ENCODE measurements at places on chromosomes 11 and 22.
A peak's percentile ranks its signal among the peaks of the same experiment; 100 is the strongest.

DNA sequence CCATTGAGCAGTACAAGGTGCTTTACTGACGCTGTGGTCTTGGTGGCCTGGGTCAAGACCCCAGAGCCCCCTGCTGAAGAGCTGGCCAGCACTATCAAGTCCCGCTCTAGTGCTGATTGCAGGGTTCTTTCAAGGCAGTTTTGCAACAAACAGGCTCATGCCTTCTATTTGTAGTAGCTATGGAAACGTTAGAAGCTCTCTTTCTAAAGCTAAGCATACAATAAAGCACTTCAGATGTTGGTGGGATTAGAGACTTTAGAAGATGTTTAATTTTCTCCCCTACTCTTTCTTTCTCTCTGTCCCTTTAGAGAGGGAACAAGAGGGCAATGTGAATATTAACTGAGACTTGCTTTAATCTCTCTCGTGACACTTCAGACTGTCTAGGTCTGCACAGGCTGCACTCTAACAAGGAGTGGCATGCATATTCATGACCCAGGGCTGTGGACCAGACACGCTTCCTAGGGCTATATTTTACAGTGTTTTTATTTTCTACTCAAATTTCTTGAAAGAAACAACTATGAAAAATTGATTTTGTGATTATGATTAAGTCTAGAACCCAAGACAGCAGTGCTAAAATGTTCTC is 138.6 kb downstream of the WNT7B start:
- DNase-seq, result no peak

- no peak for DNase-seq
Observed at GRCh38 chr11:2817431-2817830, 68.1 kb downstream of the CDKN1C start.

GRCh38 chr11:83057721-83058120 is 14.0 kb downstream of the RAB30 start:
- no peak for DNase-seq

DNA sequence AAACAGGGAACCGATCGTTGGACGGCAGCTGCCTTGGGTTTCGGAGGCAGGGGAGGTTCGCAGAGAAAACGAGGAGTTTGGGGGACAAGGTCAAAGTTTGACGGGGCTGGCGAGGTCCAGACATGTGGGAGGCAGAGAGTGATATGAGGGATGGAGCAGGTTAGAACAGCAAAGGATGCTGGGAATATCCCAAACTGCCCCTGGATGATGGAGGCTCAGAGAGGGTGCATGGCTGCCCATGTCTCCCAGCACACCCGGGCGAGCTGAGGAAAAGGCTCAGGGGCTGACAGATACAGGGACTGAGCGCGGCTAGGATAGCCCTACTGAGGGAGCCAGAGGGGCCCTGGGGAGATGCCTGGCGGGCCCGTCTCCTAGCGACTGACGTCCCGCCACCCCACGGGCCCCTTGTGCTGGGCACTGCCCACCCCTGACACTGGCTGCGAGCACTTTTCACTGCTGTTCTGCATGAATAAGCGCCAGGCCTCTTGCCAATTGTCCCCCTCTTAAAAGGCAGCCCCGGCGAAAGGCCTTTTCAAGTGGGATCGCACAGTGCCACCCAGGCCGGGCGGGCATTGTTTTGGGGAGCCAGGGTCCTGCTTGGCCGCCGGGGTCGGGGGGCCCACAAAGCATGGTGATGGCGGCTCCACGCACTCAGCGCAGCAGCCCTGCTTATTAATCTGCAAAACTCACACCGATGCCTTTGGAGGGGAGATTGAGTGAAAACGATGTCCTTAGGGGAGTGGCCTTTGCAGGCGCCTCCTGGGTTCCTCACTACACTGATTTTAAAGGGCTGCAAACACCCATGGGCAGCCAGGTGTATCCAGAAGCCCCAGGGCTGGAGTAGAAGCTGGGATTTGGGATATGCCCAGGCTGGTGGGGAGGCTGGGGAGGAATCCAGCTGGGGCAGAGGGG is 90.0 kb upstream of the LINC01488 start:
- DNase-seq, result no peak

- DNase-seq, result no peak
Observed at GRCh38 chr22:17912945-17913721, 111.2 kb downstream of the MICAL3 start.

GRCh38 chr11:62678433-62678769 is 472 bp downstream of the UBXN1 start:
- DNase-seq, result no peak

DNA sequence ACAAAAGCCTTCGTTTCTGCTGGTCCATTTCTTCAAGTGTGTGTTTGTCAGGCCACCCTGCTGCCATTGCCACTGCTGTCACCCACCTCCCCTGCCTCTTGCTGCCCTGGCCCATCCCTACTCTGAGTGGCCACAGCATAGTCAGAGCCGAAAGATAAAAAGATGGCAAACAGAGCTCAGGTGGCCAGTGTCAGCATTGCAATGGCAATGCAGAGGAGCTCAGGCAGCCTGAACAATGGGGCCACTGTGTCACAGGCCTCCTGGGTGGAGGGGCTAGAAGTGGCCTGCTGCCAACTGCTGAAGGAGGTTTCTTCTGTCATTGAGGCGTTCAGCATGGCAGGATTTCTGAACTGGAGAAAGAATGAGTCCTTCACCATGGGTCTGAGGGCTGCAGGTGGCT is 137.1 kb downstream of the CSNK2A3 start:
- DNase-seq, result no peak

GRCh38 chr11:119344291-119345010 is 2.1 kb downstream of the MFRP start:
- no peak for DNase-seq

DNA sequence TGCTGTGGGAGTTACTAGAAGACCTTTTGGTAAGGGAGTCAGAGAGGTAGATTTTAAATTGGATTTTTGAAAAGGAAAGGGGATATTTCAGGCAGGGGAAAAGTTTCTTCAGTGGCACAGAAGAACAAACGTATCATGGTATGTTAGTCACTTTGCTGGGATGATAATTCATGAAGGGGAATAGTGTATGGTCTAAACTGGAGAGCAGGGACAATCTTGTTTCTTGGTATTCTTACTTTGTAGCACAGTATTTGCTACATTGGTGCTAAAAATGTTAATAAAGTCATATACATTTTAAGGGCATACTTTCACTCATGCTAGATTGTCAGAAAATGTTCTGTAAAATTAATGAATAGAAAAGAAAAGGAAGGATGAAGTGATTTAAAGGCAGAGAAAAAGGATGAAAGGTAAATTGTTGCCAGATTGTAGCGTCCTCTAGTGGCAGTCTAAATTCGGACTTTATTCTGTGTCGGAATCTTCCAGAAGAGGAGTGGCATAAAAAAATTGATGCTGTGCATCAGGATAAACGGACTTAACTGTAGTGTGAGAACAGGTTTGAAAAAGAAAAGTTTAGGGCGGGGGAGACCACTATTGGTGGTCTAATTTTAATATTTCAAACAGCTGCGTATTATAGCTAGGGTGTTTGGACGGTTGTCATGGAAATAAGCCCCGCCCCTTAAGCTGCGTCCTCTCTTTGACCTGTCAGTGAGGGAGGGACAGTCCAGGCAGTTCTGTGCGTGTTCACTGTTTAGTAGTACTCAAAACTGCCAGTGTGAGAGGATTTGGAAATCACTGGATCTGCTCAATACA is at the start of gene BCO2:
Gene BCO2, plus strand, starts transcription at position 724 of the 810 bp plus-strand sequence. CDS start 90 bp downstream, outside the sequence.
- DNase-seq, result peak; percentile 2

DNA sequence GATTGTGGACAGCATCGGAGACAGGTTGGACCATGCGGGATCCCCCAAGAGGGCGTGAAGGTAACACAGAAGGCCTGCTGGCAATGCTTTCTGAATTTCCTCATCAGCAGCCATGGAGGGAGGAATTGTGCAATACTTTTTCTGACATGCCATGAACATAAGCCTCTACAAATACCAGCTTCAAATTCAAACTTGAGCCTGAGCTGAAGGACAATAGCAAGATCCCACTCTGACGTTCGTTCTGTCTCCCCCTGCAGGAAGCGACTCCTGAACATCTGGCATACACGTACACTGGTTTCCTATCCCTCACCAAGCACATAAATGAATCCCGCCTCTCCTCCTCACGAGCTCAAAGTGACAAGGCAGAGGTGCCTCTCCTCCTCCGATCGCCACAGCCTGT is 312.2 kb downstream of the BRD1 start:
- DNase-seq, result no peak

DNA sequence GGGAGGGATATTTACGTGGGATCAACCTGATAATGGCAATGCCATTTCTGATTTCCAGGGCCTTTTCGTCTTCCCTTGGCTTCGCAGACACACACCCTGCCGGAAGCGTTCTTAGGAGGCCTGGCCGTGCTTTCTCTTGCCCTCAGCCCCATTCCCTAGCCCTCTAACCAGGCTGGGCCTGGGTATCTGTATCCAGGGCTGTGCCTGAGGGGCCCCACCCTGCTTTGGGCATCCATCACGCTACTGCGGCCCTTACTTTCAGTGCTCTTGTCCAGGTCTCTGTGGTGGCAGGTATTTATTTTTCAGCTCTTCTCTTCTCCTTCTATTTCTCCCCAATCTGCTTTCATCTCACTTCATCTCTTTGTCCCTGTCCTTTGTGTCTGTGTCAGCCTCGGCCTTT is 105.0 kb downstream of the ZBTB16 start:
- DNase-seq, result no peak

Measured in NCI-H1930 (cell line).